ENCODE measurements at places on chromosomes 13 and 19. TPM values are rescaled to one million over a fixed set of nuclear protein-coding genes. Genes with fewer than 3 reads are reported as not detected.

Gene ZNF471
- total RNA-seq = not detected

- no peak for DNase-seq
Measured at GRCh38 chr13:73092829-73093228, 34.0 kb downstream of the KLF5 start.

DNA sequence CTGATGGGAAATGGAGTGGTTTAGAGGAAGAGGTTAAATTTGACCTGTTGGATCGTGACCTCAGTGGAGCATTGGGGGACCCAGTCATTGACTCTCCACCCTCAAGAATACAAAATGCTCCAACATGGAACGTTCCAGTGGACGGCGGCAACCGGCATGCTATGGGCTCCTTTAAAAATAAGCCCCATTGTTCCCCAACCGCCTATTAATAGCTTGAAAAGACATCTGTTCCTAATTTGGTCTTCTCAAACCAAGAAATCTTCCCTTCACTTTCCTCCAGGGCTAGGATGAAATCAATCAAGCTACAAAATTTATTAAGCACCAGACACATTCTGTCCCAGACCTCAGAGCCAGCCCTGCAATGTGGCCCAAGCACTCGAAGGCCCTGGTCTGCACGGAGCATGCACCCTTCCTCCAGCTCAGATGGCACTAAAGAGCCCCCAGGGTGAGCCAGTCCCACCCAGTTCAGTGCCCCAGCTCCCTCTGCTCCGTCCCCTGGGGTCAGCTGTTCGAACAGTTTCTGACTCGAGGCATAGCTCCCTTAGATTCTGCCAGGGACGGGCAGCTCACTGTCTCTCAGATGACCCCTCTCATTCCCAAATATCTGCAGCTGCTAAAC is 22.5 kb upstream of the VSTM2B start:
- DNase-seq = no peak

DNA sequence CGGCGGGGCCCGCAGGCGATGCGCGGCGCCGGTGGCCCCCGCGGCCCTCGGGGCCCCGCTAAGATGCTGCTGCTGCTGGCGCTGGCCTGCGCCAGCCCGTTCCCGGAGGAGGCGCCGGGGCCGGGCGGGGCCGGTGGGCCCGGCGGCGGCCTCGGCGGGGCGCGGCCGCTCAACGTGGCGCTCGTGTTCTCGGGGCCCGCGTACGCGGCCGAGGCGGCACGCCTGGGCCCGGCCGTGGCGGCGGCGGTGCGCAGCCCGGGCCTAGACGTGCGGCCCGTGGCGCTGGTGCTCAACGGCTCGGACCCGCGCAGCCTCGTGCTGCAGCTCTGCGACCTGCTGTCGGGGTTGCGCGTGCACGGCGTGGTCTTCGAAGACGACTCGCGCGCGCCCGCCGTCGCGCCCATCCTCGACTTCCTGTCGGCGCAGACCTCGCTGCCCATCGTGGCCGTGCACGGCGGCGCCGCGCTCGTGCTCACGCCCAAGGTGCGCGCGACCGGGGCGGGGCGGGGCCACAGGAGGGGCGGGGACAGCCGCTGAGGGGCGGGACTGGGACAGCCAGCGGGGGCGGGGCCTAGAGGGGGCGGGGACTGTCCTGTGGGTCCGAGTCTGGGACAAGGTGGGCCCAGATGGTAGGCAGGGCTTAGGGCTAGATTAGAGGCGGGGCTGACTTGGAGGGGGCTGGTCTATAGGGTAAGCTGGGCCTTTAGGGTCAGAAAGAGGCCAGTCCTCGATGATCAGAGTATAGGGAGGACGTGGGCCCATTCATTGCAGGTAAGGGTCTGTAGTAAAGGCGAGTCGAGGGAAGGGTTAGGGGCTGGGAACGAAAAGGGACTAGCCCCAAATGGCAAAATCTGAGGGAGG is 5.1 kb downstream of the GRIN2D start:
- DNase-seq = no peak

DNA sequence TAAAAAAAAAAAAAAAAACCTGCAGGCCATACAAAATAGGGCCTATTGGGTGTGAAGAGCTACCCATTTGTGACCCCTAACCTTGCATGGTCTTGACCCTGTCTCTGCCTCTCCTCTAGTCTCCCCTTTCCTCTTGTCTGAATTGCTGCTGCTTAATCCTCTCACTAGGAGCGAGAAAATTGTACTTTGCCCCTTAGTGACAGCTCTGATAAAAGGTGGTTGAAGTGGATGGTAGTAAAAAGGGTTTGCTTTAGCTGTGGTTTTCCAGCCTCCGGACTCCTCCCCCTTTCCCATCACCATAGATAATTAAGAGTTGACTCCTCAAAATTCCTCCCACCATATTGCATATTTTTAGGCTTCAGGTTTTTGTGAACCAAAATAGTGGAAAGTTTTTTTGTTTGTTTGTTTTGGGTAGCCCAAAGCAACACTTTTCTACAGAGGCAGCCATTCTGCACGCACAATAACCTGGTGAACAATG is 23.5 kb downstream of the ACTN4 start:
- no peak for DNase-seq

- no peak for DNase-seq
Measured at GRCh38 chr13:50235604-50236342, 220.5 kb downstream of the KCNRG start.

Measured in HT1080 (cell line).